Omental fat pad (tissue), 4 donors: ENCODE measurements at places on chromosomes 4 and X. TPM values are rescaled to one million over a fixed set of nuclear protein-coding genes. Genes with fewer than 3 reads are reported as not detected.

GRCh38 chrX:108064613-108065012 lies 19.7 kb downstream of the VSIG1 start:
- DNase-seq, result no peak

DNA sequence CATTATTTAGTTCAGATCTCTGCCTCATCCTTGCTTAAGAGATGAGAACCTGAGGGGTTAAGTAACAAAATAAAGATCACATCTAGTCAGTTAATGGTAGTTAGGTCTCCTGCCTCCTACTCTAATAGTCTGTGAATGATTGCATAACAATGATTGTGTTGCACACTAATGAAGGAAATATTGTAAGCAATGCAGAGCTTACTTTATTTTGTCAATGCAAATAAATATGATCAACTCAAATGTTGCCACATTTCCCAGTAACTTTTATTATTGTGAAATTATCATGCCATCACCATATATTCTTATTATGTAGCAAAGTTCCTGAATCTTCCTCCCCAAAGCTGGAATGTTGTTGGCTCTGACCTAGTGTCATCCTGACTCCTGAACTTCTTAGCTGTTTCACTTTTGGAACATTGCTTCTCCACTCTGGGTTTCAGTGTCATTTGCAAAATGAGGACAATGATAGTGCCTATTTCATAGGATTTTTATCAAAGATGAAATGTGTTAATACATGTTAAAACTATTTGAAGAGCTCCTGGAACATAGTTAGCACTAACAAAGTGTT lies 17.0 kb upstream of the GABRA4 start:
- DNase-seq, result no peak

- DNase-seq, result no peak
Observed at GRCh38 chrX:10615931-10616774, 4.2 kb downstream of the MID1 start.

DNA sequence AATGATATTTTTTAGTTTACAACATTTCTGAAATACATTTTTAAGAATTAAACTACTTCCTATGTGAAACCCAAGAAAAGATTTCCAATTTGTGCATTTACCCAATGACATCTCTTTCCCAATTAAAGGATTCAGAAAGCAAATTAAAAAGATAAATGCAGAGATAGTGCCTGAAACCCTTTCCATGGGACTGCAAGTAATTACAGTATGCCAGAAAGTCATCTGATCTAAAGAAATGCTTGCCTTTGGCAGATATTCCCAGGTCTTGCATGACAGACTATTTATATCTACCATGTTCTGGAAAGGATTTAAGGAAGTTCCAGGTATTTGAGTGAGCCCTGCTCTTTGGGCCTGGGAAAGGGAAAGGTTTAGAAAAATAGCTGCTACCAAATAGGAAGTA lies 41.6 kb upstream of the CXorf38 start:
- no peak for DNase-seq

MAGEB10 gene
- not detected for total RNA-seq

CLIC2 gene
- 17.2 TPM for total RNA-seq

FOXR2 gene
- not detected for total RNA-seq

CXCL8 gene
- 7.3 TPM for total RNA-seq
